T-helper 2 cell treated with Interferon-gamma antibody and Interleukin-4, amounts not matched to agents 5 μg/mL and 100 μg/mL, for 36 hours (primary cell): ENCODE measurements at places on chromosomes 12 and 14.

- H3K27ac ChIP-seq = no peak overlapping the region
- H3K4me1 ChIP-seq = no peaks in the 10 kb centered on the region
- H3K36me3 ChIP-seq = no peaks in the 10 kb centered on the region
These were observed 55.3 kb downstream of the STAB2 start for GRCh38 chr12:103642240-103642864.

DNA sequence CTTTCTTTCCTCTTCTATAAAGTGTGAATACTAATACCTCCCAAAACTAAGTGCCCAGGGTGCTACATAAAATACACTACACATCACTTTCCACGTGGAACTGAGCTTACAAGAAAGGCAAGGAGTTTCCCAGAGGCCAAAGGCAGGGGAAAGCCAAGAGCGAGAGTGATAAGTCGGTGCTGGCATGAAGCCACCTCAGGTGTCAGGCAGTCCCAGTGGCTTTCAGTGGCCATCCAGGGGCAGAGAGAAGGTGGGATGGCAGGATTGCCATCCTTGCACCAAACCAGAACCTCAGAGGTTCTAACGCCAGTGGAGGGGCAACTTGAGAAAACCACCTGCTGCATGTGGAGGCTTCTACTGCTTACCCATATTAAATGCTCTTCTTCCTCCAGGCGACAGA lies 79.7 kb upstream of the DIO3 start:
- DNase-seq = no peak
- no peak overlapping the region for H3K4me3 ChIP-seq
- H3K36me3 ChIP-seq = no peaks in the 10 kb centered on the region
- H3K4me1 ChIP-seq = no peaks in the 10 kb centered on the region
- H3K27me3 ChIP-seq = peaks cover 4% of the 10 kb centered on the region

GRCh38 chr12:520119-520518 lies 60.4 kb downstream of the B4GALNT3 start:
- no peak for DNase-seq
- H3K27me3 ChIP-seq = peaks cover 10% of the 10 kb centered on the region
- H3K4me3 ChIP-seq = no peak overlapping the region
- no peaks in the 10 kb centered on the region for H3K36me3 ChIP-seq

DNA sequence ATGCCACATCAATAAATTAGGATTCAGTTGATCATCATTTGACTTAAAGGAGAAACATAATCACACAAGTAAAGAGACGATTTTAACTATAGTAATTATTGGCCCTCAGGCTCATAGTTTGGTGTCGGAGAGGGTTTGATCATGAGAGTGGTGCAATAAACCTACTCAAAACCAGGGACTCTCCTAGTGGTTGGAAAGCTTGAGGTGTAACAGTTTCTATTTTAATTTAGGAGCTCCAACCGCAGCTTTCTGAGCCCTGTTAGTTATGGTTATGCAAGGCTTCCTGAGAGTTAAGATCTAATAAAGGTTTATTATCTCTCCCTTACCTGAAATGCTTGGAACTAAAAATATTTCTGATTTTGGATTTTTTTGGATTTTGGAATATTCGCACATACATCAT lies 36.4 kb downstream of the TMTC2 start:
- peak; percentile 5 for DNase-seq
- H3K36me3 ChIP-seq = no peaks in the 10 kb centered on the region
- H3K4me1 ChIP-seq = peaks cover 4% of the 10 kb centered on the region
- no peak overlapping the region for H3K4me3 ChIP-seq

- no peak overlapping the region for H3K27ac ChIP-seq
- no peaks in the 10 kb centered on the region for H3K36me3 ChIP-seq
- H3K4me1 ChIP-seq = no peaks in the 10 kb centered on the region
- H3K4me3 ChIP-seq = no peak overlapping the region
- DNase-seq = no peak
These were observed 225.6 kb upstream of the ARID2 start for GRCh38 chr12:45503899-45504298.

- H3K4me1 ChIP-seq = peaks cover 2% of the 10 kb centered on the region
- no peak for DNase-seq
- no peaks in the 10 kb centered on the region for H3K36me3 ChIP-seq
- H3K27me3 ChIP-seq = no peaks in the 10 kb centered on the region
These were observed 207.9 kb downstream of the NUAK1 start for GRCh38 chr12:105930557-105931503.

DNA sequence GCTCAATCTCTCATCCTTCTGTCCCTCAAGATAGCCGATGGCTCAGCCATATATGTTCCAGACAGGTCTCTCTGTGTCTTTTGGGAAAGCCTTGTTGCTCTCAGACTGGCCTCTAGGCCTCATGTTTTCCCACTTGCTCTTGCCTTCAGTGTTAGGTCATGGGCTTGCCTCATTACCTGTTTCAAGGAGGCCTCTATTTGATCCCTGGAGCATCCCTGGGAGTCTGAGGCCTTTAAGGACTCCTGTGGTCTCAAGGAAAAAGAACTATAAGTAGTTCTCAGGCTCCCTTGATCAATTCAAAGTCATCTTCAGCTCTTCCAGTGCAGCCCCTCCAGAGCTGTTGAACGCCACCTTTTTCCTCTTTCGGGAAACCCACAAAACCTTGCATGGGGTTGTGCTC lies 47.9 kb downstream of the NTF3 start:
- DNase-seq = no peak
- H3K27me3 ChIP-seq = no peaks in the 10 kb centered on the region
- no peak overlapping the region for H3K27ac ChIP-seq
- H3K4me3 ChIP-seq = no peak overlapping the region

GRCh38 chr12:4962539-4963486 lies 53.1 kb downstream of the KCNA1 start:
- no peaks in the 10 kb centered on the region for H3K4me1 ChIP-seq
- DNase-seq = no peak
- peaks cover 13% of the 10 kb centered on the region for H3K27me3 ChIP-seq
- no peaks in the 10 kb centered on the region for H3K36me3 ChIP-seq

DNA sequence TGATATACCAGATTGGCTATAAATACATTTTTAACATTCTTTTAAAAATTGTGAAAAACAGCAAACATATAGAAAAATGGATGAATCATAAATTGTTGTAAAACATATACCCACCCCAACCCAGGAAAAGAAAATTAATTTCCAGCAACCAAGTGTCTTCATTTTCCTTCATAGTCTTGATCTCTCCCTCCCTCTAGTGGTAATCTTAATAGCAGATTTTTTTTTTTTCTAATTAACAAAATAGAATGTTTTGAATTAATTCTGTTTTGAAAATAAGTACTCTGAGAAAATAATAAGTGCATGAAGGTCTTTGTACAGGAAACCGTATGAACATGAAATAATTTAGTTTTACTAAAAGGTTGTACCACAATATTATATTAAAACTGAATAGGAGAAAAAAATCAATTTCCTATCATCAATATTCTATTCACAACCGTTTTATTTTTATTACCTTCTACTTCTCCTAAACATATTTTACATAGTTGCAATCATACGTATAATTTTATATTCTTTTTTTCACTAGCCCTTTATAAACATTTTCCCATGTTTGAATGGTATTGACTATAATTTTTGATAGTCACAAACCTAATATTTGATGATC lies 7.0 kb downstream of the ETNK1 start:
- DNase-seq = no peak
- no peak overlapping the region for H3K4me3 ChIP-seq
- H3K27me3 ChIP-seq = no peaks in the 10 kb centered on the region
- H3K36me3 ChIP-seq = peaks cover 34% of the 10 kb centered on the region
- H3K4me1 ChIP-seq = peaks cover 47% of the 10 kb centered on the region

DNA sequence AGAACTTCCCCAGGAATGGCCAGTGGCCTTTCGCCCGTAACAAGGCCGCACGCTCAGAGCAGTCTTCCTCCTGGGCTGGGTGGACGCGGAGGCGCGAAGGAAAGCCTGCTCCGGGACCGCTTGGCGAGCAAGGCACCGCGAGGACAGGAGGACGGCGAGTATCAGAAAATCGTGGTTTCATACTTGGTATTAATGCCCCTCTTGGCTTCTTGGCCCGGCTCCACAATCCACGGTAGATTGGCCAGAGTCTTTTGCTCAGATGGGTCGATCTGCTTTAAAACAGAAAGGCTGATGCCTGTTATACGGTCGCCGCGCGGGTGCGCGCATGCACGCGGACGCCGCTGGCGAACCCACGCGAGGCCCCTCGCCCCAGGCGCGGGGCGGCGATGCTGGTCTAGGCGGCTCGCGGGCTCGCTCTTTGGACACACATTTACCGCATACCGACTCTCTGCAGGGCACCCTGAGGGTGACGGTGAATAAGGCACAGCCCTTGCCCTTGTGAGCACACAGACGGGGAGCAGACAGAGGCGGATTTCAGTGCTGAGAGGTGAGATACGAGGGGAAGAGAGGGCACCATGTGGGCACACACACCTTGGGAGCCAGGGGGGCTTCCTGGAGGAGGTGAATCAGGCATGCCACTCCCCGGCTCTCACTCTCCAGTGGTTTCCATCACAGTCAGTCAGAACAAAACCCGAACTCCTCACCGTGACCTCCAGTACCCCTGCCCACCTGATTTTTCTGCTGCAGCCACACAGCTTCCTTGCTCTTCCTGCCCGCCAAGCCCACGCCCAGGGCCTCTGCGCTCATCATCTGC lies 100.7 kb downstream of the APAF1 start:
- peaks cover 34% of the 10 kb centered on the region for H3K4me1 ChIP-seq
- DNase-seq = peak; percentile 45
- peak overlapping the region; percentile 57 for H3K27ac ChIP-seq
- H3K36me3 ChIP-seq = no peaks in the 10 kb centered on the region
- H3K27me3 ChIP-seq = peaks cover 11% of the 10 kb centered on the region
- peak overlapping the region; percentile 73 for H3K4me3 ChIP-seq

DNA sequence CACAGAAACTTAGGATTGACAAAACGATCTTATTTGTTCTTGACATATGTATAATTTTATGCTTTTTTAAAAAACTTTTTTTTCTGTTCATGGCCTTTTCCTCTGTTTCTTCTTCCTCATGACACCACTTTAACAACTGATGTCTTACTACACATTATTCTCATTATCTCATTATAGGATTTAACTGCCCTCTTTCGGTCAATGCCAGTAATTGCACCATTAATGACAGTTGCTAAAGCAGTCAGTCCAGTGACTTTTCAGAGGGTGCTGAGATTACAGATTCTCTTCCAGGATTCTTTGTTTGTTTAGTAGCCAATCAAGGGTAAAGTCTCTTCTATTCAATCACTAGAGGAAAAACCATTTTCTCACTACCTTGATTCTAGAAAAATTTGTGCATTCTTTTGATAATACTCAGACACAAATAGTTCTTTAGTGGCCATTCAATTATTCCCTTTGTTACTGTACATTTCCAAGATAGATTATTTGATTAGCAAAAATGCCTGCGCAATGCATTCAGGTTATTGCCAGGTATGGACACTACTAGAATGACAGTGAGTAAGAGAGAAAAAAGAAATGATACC lies 50.1 kb downstream of the KLRG1 start:
- no peak overlapping the region for H3K27ac ChIP-seq
- DNase-seq = no peak
- peaks cover 28% of the 10 kb centered on the region for H3K4me1 ChIP-seq

DNA sequence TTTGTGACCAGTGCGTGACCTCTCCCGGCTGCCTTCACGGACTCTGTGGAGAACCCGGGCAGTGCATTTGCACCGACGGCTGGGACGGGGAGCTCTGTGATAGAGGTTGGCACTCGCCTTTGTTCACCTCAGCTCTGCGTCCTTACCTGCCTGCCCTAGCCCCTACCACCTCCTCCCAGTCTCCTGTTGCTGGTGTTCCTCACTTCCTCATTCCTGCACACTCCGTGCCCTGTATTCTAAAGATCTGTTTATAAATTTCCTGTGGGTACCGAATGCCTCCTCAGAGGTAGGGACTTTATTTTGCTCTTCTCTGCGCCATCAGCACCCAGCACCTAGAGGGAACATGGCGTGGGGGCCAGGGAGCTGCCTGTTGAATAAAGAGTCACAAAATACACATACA lies 2.3 kb downstream of the DLK1 start:
- no peaks in the 10 kb centered on the region for H3K36me3 ChIP-seq
- no peak for DNase-seq
- H3K27me3 ChIP-seq = peaks cover 31% of the 10 kb centered on the region
- no peak overlapping the region for H3K4me3 ChIP-seq
- no peaks in the 10 kb centered on the region for H3K4me1 ChIP-seq
- H3K27ac ChIP-seq = no peak overlapping the region

- H3K27ac ChIP-seq = no peak overlapping the region
- H3K36me3 ChIP-seq = peaks cover 3% of the 10 kb centered on the region
- H3K4me1 ChIP-seq = peaks cover 27% of the 10 kb centered on the region
- H3K4me3 ChIP-seq = no peak overlapping the region
- no peak for DNase-seq
These were observed 3.3 kb upstream of the TTC9 start for GRCh38 chr14:70638416-70638815.

GRCh38 chr12:30796891-30797371 lies 42.2 kb upstream of the CAPRIN2 start:
- DNase-seq = no peak
- no peak overlapping the region for H3K27ac ChIP-seq
- peaks cover 36% of the 10 kb centered on the region for H3K27me3 ChIP-seq
- H3K4me3 ChIP-seq = peak overlapping the region; percentile 70
- H3K4me1 ChIP-seq = peaks cover 21% of the 10 kb centered on the region

DNA sequence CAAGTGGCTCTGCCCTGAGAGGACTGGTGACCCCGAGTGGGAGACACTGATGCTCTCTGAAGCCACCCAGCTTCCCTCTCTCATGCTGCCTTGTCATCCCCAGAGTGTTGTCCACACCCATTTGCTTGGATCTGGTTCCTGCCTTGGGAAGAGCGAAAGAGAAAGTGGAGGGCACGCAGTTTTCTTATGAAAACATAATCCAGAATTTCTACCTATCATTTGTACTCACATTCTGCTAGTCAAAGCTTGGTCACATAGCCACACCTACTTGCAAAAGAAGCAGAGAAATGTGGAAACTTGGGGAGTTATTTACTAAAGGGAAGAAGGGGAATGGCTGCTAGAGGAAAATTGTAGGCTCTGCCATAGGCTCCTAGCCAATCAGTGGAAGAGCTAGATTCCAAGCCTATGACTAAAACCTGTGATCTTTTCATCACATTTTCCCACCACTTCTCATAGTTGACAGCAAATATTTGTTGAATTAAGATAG lies 326.3 kb downstream of the ZFP36L1 start:
- no peak overlapping the region for H3K4me3 ChIP-seq
- H3K4me1 ChIP-seq = peaks cover 22% of the 10 kb centered on the region
- H3K27me3 ChIP-seq = no peaks in the 10 kb centered on the region
- DNase-seq = no peak
- no peak overlapping the region for H3K27ac ChIP-seq

GRCh38 chr12:107511292-107511691 lies 174.3 kb upstream of the PWP1 start:
- no peaks in the 10 kb centered on the region for H3K27me3 ChIP-seq
- H3K4me3 ChIP-seq = no peak overlapping the region
- no peak for DNase-seq
- H3K36me3 ChIP-seq = no peaks in the 10 kb centered on the region

DNA sequence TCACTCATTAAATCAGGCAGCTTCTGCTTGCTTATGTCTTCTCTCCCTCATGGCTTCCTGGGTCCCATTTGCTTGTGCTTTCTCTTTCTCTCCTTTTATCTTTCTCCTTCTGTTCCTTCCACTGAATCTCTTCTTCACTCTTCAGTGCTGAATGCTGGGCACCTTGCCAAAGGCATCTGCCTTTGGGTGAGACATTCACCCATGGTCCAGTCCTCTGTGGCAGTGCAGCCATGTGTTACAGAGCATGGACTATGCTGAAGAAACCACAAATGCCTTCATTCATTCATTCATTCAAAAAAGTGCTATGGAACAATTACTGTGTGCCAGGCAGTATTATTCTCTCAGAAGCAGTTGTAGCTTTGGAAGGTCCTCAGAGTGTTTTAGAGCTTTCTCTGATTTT lies 344.4 kb upstream of the STXBP6 start:
- H3K4me1 ChIP-seq = peaks cover 5% of the 10 kb centered on the region
- no peak for DNase-seq
- no peaks in the 10 kb centered on the region for H3K27me3 ChIP-seq
- H3K36me3 ChIP-seq = no peaks in the 10 kb centered on the region
- H3K4me3 ChIP-seq = no peak overlapping the region
- no peak overlapping the region for H3K27ac ChIP-seq
